Neural progenitor cell (in vitro differentiated cells): ENCODE measurements at places on chromosomes 7 and 10. TPM values are rescaled to one million over a fixed set of nuclear protein-coding genes. Genes with fewer than 3 reads are reported as not detected.

- H3K36me3 ChIP-seq, result no peaks in the 10 kb centered on the region
- no peak for DNase-seq
- no peak overlapping the region for H3K27ac ChIP-seq
- H3K27me3 ChIP-seq, result no peaks in the 10 kb centered on the region
- H3K4me3 ChIP-seq, result no peak overlapping the region
- no peaks in the 10 kb centered on the region for H3K4me1 ChIP-seq
Observed at GRCh38 chr7:141928146-141928844, 12.1 kb downstream of the OR9A4 start.

DNA sequence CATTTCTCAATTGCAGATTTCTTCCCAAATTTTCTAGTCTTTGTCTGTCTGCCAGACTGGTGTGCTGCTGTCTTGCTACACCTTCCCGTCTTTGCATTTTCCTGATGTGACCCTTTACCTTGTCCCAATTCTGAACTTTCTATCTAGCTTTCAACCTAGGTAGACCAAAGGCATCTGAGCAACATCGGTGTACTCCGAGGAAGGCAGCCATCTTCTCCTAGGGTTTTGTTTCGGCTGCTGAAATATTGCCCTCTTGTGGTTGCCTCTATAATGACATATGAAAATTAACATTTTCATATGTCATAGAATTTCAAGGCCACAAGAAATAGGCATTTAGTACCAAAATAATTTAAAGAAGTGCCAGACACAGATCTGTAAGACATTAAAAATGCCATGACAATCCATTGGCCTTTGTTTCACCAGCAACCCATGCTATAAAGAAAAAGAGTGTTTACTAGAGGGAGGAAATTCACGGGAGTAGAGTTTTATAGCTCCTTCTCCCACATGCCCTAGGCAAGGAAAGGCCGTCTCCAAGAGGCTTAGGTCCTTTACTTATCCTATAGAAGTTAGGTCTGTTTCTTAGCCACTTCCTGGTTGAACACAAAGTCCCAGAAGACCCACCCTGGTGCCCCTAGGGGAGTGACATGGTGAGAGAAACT is 23.4 kb downstream of the OR9A2 start:
- no peak overlapping the region for H3K27ac ChIP-seq
- peak; percentile 47 for DNase-seq
- H3K4me3 ChIP-seq, result no peak overlapping the region
- H3K36me3 ChIP-seq, result no peaks in the 10 kb centered on the region
- H3K27me3 ChIP-seq, result no peaks in the 10 kb centered on the region

DNA sequence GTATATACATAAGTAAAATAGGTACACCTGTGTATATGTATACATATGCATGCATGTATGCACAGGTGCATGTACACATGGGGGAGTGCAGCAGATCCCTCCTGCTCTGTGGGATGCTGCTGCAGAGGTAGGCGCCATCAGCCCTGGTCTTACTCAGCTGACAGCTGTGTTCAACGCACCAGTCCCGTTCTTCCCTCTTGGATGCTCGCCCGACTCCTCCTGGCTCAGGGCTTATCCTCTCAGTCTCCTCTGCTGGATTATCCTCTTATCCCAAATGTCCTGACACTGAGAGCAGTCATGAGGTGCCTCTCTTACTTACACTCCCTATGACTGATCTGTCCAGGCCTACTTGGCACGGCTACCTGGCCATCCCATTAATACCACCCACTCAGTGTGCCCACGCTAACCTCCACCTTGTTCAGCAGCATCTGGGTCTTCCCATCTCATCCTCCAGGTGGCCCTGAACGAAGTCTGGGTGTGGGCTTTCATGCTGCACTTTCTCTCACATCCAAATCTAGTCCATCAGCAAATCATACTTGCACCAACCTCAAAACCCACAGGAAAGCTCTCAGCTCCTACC is 357.1 kb downstream of the TCERG1L start:
- H3K4me3 ChIP-seq, result no peak overlapping the region
- DNase-seq, result no peak
- no peaks in the 10 kb centered on the region for H3K27me3 ChIP-seq
- H3K36me3 ChIP-seq, result no peaks in the 10 kb centered on the region
- no peak overlapping the region for H3K27ac ChIP-seq

DNA sequence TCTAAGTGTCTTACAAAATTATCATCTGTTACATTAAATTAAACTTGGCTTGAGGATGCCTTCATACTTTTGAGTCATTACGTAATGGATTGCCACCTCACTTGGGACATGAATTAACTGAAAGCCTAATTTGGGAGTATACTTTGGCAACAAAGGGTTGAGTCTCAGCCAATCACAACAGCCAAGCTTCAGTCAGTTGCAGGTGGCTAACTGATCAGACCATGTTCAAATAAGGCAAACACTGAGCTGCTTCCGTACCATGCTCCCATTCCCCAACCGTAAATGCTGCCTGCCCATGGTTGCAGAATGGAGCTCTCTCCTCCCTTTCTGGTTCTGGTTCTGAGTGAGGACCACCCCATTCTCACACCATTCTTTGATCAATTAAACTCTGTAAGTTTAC is 92.9 kb upstream of the STK17A start:
- H3K4me3 ChIP-seq, result no peak overlapping the region
- H3K36me3 ChIP-seq, result no peaks in the 10 kb centered on the region
- H3K27ac ChIP-seq, result no peak overlapping the region
- H3K4me1 ChIP-seq, result peaks cover 5% of the 10 kb centered on the region

Gene ATP5F1C
- 356 and 466 TPM in 2 replicates for total RNA-seq

GRCh38 chr7:14071045-14071444 is 81.6 kb upstream of the ETV1 start:
- H3K27me3 ChIP-seq, result no peaks in the 10 kb centered on the region
- no peaks in the 10 kb centered on the region for H3K4me1 ChIP-seq
- H3K4me3 ChIP-seq, result no peak overlapping the region
- H3K27ac ChIP-seq, result no peak overlapping the region
- no peaks in the 10 kb centered on the region for H3K36me3 ChIP-seq

DNA sequence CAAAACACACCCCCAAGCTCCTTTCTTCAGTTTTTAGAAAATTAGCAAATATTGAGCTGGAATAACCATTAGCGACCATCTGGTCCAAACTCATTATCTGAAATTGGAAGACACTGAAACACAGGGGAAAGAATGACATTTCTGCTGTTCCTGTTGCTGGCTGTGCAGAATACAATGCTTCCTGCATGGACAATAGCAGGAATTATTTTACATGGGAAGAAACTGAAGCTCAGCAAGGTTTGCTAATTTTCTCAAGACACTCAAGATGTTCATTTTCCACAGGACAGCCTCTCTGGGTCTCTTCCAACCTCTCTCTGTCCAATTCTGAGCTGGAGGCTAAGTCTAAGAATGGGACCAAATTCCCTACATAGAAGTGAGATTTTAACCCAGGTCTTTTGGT is 81.9 kb upstream of the TNS3 start:
- H3K36me3 ChIP-seq, result no peaks in the 10 kb centered on the region
- H3K27ac ChIP-seq, result no peak overlapping the region
- no peak for DNase-seq
- no peak overlapping the region for H3K4me3 ChIP-seq
- H3K27me3 ChIP-seq, result no peaks in the 10 kb centered on the region

DNA sequence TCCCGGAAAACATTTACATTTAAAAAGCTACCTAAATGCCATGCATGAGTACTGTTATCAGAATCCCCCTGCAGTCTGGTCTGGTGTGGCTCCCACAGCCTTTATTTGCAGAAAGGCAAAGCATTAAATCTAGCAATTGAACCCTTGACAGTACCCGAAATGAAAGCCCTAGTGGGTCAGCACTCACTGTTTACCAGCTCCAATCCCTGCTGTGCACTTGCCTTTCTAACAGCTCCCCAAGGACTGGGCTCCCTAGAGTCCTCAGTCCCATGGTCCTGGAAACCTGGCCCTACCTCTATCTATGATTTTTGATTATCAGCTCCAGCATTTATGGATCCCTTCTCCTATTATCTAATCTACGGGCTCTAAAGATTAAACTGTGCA is 1.9 kb upstream of the MACC1 start:
- no peak overlapping the region for H3K4me3 ChIP-seq
- peaks cover 8% of the 10 kb centered on the region for H3K4me1 ChIP-seq
- H3K36me3 ChIP-seq, result no peaks in the 10 kb centered on the region

GRCh38 chr7:27095897-27096767 is at the start of gene HOXA1:
HOXA1 (minus strand) TSS chr7:27096000; CDS start chr7:27095912, 88 bp downstream.
- no peak within 1 kb of the TSS for H3K27ac ChIP-seq
- no peaks in the 10 kb centered on the region for H3K36me3 ChIP-seq
- H3K27me3 ChIP-seq, result peaks cover 100% of the 10 kb centered on the region

GRCh38 chr7:119969763-119970162 is 303.2 kb upstream of the KCND2 start:
- no peaks in the 10 kb centered on the region for H3K27me3 ChIP-seq
- no peak overlapping the region for H3K27ac ChIP-seq
- H3K4me1 ChIP-seq, result peaks cover 6% of the 10 kb centered on the region

DNA sequence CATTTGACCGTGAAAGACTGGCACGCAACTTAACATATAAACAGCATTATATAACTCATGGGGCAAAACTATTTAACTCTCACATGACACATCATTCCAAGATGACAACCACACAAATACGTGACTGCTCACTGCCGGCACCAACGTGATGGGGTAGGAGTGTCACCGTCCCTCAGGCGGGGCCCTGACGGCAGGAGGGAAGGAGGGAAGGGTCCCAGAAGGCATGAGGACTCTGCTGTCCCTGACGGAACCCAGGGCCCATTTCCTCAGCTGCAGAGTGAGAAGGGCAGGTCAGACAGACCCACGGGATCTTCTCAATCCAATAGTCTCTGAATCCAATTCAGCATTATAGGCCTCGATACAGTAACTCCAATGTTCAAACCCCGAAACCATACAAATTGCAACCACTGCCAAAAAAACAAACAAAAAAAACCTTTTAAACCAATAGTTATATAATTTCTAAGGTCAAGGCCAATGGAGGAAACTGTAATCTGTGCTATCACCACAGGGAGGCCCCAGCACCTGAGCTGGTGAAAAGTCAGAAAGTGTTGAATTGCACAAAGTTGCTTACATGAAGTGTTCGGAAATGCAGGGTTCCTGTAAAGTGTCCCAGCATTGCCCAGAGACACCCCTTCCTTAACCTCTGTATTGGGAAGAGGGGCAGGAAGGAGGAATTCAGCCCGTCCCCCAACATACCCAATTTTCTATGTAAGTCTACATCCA is 137.4 kb downstream of the TNS3 start:
- H3K27ac ChIP-seq, result no peak overlapping the region
- peaks cover 14% of the 10 kb centered on the region for H3K4me1 ChIP-seq
- no peaks in the 10 kb centered on the region for H3K27me3 ChIP-seq

DNA sequence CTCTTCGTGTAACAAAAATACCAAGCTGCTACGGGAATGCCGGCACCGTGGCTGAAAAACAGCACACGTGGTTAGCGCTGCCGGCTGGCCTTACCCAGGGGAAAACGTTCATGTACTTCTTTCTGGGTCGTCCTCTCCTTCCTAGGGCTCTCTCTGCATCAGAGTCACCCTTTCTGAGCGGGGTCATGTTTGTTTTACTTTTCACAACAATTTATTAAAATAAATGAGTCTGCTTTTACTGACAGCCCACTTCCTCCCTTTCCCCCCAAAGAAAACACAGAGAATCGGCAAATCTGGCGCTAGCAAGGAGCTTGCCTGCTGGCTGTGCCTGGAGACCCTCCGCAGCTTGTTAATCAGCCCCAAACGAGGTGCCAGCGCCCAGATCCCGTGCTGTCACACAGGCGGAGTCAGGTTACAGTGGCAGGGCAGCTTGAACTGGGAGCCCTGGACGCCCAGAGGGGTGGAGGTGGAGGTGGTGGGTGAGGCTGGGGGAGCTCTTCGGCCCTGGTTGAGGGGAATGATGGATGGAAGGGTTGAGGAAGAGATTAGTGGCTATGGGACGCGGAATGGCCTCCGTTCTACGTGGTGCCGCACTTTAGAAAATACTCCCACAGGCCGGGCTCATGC is 162.2 kb upstream of the TNS3 start:
- DNase-seq, result peak; percentile 60
- H3K4me1 ChIP-seq, result peaks cover 21% of the 10 kb centered on the region
- no peaks in the 10 kb centered on the region for H3K27me3 ChIP-seq
- H3K36me3 ChIP-seq, result no peaks in the 10 kb centered on the region
